ENCODE measurements at places on chromosomes 7 and 10.
A peak's percentile ranks its signal among the peaks of the same experiment; 100 is the strongest.

DNA sequence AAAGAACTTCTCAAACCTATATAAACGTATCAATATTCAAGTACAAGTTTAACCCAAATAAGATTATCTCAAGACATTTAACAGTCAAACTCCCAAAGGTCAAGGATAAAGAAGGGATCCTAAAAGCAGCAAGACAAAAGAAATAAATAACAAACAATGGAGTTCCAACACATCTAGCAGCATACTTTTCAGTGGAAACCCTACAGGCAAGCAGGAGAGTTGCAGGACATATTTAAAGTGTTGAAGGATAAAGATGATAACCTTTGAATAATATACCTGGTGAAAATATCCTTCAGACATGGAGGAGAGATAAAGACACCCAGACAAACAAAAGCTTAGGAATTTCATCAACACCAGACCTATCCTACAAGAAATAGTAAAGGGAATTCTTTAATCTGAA, 82.8 kb downstream of the TES start:
- DNase-seq, result no peak

DNA sequence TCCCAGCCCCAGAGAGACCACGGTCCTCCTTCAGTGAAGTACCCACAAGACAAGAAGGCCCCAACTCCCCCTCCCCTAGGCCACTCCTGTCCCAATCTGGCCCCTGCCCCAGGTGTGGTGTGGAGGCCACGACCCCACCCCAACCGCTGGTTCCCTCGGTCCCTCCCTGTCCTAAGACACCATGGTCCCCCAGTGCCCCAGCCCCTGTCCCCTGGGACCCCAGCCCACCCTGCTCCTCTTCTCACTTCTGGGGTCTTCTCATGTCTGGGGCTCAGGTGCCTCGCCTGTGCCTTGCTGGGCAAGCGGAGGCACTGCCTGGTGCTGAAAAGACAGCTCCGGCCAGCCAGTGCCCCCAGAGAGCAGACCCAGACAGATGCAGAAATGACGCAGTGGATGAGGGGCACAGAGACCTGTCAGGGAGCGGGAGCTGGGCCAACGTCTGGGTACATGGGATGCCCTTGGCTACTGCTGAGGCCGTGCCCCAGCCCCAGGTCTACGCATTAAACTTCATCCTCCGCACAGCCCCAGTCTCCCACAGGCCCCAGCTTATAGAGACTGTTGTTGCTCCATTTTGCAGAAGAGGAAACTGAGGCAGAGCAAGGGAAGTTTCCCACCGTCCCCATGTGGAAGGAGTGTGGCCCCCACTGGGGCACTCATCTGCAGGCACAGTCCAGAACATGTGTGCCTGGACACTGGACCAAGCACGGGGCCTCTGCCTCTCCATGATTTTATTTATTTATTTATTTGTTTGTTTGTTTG, 14.8 kb downstream of the GRIFIN start:
- no peak for DNase-seq

DNA sequence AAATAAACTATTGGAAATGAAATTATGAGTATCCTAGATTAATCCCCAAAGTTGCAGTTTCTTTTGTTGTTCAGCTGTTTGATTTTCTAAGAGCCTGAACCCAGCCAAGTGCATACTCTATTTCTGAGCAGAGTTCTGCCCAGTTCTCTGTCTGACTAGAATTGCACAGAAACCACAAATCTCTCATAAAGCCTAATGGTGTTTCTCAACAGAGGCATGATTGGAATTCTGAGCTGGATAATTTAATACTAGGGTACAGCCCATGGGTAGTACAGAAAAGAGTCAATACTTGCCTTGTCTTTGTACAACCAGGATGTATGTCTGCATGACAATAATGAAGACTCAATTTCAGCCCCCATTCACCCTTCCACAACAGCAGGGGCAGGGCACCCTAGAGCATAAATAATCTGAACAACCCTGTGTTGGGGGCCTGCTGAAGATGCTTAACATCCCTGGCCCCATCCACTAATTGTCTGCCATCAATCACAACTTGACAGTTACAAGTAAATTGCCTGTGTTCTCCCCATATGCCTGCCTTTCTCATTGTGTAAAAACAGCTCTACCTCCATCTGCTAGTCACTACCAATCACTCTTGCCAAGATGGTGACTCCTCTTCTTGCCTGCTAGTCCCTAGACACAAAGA, 114.4 kb downstream of the NPSR1 start:
- DNase-seq, result no peak

- DNase-seq, result no peak
These were observed 62.9 kb upstream of the MKRN1 start for GRCh38 chr7:140542228-140542603.

GRCh38 chr10:27512548-27512947, 8.4 kb downstream of the RAB18 start:
- no peak for DNase-seq

DNA sequence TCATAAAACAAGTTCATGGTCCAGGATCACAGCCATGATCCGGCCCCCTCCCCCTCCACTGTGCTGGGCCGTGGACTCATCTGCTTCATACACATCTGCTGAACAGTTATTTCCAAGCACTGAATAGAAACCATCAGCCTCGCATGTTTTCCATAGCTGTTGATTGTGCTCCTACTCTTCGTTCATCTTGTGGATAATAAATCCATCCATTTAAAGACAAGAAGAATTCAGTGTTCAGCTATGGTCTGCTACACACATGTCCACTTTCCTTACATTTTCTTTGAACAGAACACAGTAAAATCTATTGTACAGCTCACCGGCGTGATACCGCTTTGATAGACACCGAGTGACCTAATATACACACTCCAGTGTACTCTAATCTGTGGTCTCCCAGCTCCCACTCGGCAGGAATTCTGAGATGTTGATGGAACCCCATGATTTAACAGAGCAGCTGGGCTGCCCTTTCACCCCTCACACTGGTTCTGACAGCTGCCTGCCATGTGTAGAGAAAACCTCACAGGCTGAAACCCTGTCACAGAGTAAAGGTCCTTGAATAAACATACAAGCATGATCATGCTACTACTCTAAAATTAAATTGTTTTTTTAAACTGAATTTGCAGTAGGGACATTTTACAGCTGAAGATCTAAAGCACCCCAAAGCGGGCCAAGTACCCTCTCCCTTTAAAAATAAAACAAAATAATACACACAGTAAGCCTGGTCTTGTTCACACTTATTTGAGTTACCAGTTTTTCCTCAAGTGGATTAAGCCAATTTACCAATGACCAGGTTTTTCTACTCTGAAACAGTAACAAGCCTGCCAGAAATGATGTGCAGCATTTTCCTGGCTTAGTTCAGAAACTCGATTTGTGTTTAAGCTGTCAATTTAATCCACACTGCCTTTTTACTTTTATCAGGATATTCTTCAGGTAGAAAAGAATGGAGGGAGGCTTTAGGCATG, 95.1 kb upstream of the FZD1 start:
- no peak for DNase-seq

DNA sequence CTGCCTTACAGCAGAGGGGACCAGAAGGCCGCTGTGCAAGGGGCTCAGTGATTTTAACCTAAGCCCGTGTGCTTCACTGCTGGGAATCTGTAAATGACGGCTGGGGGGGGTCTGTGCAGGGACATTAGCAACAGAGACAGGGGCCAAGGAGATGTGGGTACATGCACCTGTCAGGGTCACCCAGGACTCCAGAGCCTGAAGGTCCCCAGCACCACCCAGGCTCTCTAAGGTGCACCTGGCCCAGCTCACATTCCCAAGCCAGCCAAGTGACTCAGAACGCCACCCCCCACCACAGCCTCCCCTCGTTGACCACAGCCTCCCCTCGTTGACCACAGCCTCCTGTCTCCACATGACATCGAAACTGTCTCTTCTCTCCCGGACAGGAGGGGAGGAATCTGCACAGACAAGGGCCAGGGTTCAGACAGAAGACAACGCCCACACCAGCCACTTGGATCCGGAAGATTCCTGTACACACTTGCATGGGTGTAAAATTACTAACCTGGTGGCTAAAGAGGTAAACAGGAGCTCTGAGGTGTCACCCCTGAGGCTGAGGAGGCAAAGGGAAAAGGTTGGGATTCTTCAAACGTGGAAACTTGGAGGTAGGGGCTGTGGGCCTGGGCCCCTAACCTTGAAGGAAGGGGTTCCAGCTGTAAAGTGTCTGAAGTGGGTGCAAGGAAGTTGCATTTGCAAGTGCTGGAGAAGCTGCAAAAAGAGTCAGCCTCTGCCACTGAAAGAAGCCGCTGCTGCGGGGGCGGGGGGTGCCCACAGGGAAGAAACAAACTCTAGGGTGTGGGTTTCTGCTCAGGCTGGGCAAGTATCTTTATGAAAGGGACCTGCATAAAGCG, 27.0 kb downstream of the CALML3 start:
- peak; percentile 42 for DNase-seq

GRCh38 chr7:132469264-132469663, 107.0 kb downstream of the PLXNA4 start:
- no peak for DNase-seq

DNA sequence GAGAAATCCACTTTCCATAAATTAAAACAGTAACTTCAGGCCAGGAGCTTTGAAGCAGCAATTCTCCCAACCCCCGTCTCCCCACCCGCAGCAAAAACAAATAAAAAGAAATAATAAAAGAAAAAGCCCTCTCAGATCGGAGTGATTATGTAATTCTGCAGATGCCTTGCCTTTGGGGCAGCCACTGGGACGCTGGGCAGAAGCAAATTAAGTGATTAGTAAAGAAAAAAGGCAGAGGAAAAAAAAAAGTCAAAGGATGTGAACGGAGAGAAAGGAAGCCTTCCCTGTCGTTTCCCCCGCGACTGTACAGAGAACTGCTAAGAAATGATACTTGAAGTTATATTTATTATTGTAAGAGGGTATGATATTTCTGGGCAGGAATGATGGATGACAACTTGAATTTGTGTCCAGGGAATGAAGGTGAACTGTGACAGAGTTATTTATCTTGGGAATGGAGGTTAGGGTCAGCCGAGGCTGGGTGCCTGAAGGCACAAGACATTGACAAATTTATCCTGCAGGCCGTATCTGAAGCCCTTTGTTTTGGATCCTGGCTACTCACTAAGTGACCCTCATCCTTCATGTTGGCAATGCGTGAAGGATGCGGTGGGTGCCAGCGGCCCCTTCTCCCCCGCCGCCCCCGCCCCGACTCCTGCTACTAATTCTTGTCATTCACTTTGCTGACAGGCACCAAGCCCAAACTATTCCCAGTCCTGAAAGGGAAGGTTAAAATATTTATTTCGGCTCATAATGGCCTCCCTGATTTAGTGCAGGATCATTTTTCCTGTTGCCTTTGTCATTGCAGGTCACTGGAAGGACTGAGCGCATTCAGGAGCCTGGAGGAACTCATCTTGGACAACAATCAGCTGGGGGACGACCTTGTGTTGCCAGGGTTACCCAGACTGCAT, 604.0 kb downstream of the LRMDA start:
- DNase-seq, result no peak

- no peak for DNase-seq
These were observed 28.3 kb downstream of the ZFAND2A start for GRCh38 chr7:1131471-1132265.

DNA sequence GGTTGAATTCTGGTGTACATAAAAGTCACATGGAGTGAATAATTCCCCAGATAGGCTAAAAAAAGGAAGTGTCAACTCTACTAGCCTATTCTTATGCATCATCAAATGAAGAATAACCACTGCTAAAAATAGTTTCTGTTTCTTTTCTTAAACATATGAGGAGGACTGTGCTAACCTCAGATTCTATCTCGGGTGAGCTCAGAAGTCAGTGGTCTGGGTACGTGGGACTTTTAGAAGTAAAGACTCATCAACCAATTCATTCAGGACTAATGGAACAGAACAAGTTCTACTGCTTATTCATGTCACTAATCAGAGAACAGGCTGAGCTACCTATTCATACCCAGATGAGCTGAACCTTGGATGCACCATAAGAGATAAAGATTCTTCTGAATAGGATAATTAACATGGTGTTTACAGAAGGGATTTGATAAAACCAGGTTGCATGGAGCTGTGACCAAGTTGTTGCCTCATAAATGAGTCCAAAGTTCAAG, 9.5 kb upstream of the ASAH2 start:
- no peak for DNase-seq

- no peak for DNase-seq
These were observed 1.7 kb downstream of the ATAD1 start for GRCh38 chr10:87816163-87816897.

GRCh38 chr10:46539596-46540411, 16.7 kb downstream of the GPRIN2 start:
- DNase-seq, result no peak

DNA sequence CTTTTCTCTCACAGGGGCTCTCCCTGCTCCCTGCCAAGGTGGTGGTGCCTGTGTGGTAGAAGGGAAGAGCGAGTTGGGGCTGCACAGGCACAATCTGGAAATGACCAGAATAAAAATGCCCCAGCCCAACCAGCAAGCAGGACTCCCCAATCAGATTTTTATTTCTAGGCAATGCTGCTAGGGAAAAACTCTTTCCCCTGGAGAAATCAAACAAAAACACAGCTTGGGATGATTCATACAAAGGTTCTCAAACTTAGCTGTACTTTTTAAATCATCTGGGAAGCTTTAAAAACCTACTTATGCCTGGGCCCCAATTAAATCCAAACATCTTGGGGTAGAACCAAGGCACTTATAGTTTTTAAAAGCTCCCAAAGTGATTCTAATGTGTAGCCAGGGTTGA, 243.2 kb downstream of the HTR7 start:
- no peak for DNase-seq

DNA sequence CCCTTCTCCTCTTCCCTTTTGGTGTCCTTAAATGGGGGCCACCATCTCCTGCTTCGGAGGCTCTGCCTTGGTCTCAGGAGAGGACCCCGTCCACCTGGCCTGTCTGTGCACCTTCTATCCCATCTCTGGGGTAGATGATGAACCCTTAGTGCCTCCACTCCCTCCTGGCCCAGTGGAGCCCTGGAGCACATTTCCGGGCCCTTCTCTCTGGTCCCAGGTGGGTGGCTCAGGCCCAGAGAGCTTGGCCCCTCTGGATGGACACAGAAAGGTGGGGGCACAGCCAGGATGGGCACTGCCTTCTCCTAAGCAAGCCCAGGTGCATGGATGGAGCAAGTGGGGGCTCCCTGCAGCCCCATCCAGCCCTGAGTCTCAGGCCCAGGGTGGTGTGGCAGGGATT, 121.4 kb upstream of the RET start:
- DNase-seq, result no peak

DNA sequence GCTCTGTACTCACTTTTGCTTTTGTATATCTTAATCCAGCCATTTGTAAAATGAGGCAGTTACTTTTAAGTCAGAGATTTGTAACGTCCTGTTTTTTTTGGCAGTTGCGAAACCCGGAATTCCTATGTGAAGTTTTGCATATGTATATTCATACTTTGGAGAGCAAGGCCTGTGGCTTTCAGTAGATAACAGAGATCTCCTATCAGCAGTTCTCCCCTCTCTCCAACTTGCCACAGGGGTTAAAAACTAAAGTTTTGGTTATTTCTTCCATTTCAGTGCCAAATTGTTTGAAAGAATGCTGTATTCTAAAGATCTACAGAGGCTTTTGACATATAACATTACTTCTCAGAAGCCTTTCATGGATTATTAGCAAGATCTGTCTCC, 102.4 kb downstream of the EXOC4 start:
- no peak for DNase-seq

DNA sequence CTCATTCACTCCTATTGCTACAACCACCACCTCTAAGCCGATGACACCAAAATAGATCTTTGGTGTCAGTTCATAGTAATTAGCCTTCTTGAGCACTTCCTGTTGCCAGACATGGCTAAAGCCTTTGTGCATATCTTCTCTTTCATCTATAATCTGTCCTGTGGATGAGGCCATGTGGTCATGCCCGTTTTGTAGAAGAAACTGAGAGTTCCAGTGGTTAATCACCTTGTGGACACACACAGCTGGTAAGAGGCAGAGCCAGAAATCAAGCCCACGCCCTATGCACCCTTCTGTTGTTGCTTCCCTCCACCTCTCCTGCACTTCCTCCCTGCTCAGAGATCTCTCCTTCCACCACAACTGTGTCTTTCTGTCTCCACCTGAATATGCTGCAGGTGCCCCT, 285.1 kb upstream of the PFKP start:
- no peak for DNase-seq

All from stimulated activated CD4-positive, alpha-beta T cell treated with anti-CD3 and anti-CD28 coated beads, TNF-alpha, amount 100 ng/mL, for 24 hours (primary cell).